ENCODE measurements at places on chromosomes 12 and 14.
A peak's percentile ranks its signal among the peaks of the same experiment; 100 is the strongest.

DNA sequence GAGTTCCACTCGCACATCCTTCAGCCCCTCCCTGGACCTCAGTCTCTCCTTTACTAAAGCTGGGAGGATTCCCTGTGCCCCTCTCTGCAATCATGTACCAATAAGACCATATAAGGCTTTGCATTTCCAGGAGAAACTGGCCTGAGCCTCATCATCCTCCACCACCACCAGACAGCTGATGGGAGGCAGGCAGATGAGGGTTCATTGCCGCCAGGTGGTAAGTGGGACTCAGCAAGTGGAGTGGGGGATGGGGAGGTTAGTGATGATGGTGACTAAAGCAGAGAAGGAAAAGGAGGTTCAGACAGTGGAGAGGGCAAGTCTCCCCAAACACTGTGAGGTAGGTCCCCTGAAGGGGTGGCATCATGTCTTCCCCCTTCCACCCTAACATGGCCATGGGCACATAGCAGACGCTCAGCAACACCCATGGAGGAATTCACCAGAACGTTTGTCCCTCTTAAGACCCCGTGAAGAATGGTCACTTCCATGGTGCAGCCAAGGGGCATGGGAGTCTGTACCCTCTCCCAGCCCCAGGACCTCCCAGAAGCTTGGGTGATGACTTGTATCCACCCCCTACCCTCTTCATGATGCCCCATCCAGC is 4.5 kb upstream of the TNFRSF1A start:
- DNase-seq = no peak

DNA sequence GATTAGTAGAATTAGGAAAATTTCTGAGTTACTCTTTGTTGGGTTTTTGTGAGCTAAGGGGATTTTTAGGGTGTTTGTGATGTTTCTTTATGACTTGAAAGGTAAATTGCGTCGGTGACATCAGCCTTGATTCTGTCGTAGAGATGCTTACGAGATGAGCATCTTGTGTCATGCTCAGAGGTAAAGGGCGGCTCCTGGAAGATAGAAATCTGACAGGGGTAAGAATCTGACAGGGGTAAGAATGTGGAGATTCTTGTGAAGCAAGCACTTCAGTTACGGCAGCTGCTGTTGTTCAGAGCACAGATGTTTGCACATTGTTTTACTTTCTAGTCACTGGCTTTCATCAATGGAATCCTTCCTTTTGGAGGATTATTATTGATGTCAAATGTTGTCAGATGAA is 22.5 kb downstream of the EML1 start:
- no peak for DNase-seq

- DNase-seq = no peak
These were observed 460.8 kb downstream of the TMEM117 start for GRCh38 chr12:44296624-44297197.

DNA sequence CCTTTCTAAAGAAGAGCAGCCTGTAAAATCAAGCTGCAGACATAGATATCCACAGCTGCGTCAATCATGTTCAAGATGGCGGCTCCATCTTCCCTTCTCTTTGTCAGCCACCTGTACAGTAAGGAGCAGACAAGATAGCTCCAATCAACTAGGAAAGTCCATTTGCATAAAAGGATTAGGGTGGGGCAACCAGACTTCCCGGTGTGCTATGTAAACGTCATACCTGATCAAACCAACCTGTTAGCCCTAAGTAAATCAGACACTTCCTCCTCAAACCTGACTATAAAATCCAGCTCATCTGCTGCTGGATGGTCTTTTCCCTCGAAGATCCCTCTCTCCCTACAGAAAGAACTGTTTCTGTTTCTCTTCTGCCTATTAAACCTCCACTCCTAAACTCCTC is 60.1 kb downstream of the BCAT1 start:
- DNase-seq = no peak

- no peak for DNase-seq
These were observed 1.6 kb downstream of the ANKRD33 start for GRCh38 chr12:51889216-51890132.

DNA sequence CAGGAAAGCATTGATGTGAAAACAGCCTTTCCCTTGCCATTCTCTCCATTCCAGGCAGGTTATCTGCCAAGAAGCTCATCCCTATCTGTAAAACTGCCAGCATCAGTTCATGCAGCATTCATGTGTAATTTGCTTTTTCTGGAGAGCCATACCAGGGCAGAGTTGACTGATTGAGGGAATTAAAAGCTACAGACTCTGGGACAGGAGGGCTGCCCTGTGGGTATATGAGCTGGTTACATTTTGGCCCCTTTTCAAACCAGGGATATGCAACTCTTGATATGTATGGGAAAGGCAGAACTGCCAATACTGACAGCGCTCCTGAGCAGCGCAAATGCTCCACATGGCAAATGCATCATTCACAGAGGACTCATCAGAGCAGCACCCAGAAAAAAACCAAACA is 53.7 kb downstream of the SYT1 start:
- no peak for DNase-seq

DNA sequence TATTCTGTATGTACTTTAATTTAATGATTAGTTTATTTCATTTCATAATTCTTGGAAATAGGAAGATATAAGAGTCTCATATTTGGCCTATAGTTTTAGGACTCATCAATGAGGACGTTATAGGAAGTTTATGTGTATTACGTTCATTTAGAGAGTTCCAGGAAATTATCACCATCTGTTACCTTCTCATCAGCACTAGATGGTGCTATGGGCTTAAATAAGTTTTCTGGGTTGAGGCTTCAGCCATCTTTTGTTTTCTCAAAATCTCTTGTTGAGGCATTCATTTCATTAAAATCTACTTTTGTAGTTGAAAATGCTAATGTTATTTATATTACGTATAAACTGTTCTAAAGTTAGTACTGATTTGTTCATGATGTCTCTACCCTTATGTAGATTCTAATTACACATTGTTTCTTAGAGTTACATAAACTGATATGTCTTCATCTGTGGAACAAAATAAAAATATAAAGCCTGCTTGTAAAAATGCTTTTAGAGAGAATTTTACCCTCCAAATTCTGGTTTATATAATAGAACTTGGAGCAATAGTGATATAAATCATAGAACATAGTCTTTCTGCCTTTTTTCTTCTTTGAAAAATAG is 89.2 kb downstream of the CFAP54 start:
- DNase-seq = peak; percentile 63

DNA sequence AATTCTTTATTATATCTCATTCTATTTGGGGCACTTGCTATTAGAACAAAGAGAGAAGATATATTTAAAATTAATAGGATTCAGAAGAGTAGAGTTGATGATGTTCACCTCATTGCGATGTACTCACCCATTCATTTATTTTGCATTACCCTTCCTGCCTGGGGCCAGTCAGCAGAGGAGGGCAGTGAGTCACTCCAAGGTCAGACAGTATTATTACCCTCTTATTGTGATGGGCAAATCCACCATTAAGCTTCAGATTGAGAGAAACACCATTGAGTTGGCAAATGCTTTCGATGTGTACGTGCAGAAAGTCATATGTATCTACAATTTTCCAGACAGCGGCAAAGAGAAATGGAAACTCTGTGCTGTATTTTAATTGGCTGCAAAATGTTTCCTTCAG is 134.2 kb downstream of the BICD1 start:
- DNase-seq = peak; percentile 39

DNA sequence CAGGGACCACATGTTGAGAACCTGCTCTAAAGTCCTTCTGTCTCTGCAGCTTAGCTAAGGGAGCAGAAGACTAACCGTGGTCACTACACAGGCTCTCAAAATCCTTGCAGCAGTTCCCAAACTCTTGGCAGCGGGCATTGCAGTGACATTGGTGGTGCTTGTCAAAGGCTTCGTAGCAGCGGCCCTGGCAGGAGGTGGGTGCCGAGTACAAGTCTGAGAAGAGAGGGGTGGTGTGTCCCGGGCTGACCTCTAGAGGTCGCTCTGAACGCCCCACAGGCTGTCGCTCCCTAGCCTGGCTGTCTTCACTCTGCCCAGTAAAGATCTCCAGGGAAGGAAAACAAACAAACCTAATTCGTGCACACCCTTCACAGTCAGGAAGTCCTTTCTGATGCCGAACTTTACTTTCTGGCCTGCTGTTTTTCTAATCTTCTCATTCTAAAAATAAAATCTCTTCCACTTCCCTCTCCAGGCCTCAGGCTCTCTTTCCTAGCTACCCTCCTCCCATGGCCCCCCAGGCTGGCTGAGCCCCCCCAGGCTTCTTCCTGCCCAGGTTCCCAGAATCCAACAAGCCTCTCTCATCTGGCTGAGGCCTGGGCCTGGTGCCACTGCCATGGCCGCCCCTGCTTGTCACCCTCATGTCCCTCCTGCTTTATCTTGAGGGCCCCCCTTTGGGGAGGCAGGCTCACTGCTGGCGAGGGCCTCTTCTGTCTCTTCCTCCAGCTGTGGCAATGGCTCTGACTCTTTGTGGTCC is 7.7 kb downstream of the ENDOU start:
- DNase-seq = peak; percentile 63

DNA sequence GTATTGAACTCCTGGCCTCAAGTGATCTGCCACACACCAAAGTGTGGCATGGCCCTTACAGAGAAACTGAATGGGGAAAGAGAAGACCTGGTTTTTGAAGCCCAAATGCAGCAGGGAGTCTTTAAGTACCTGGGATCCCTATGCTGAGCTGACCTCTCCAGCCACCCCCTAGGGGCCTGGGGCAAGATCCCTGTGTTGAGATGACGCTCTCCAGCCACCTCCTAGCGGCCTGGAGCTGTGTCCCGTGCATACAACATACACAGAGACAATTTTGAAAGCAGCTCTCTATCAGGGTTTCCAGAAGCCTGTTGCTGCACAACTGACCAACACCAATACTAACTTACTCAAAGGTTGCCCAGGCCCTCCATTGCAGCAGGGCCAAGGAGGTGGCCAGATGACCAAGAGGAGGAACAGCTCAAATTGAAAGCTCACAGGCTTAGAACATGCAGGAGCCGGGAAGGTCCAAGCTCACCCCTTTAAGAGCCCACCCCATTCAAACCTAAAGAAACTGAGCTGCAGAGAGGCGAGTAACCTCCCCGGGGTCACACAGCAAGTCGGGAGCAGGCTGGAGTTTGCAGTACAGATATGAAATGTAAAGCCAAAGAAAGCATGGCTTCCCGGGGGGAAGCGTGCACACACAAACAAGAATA is 31.5 kb downstream of the TTC7B start:
- DNase-seq = no peak

GRCh38 chr12:109440851-109441490 is 36.1 kb downstream of the KCTD10 start:
- DNase-seq = no peak

DNA sequence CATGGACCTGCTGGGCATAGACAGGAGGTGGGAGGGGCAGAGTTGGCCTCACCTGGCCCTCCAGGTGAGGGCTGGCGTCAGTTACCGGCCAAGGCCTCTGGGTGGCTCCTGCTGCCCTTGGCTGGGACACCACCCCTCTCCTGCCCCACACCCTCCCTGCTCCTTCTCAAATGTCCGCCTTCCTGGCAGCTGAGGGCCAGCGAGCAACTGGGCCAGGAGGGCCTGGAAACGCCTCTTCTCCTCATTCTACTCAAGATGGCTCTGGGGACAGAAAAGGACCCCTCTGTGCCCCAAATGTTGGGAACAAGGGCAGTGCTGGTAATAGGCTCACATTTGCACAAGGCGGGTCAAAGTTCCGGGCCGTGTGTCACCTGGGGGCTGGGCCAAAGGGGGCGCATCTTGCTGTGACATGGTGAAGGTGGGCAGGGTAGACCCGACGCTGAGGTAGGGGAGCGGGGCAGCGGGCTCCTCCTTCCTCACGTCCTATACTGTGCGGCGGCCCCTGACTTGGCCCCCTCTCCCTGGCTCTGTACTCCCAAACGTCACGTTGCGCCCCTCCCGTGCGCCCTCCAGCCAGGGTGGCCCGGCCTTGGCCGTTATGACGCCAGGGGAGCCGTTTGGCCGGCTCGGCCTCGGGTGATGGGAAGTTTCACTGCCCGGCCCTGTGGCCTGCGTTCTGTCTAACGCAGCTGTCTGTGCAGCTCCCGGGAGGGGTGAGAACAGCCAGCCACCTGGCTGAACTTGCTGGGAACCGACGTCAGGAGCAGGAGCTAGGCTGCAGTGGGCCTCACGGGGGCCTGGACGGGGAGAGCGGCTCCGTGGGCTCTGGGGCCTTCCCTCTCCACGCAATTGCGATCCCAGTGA is 18.0 kb upstream of the DLK1 start:
- no peak for DNase-seq

GRCh38 chr12:25926536-25926935 is 31.9 kb upstream of the RASSF8 start:
- DNase-seq = no peak

DNA sequence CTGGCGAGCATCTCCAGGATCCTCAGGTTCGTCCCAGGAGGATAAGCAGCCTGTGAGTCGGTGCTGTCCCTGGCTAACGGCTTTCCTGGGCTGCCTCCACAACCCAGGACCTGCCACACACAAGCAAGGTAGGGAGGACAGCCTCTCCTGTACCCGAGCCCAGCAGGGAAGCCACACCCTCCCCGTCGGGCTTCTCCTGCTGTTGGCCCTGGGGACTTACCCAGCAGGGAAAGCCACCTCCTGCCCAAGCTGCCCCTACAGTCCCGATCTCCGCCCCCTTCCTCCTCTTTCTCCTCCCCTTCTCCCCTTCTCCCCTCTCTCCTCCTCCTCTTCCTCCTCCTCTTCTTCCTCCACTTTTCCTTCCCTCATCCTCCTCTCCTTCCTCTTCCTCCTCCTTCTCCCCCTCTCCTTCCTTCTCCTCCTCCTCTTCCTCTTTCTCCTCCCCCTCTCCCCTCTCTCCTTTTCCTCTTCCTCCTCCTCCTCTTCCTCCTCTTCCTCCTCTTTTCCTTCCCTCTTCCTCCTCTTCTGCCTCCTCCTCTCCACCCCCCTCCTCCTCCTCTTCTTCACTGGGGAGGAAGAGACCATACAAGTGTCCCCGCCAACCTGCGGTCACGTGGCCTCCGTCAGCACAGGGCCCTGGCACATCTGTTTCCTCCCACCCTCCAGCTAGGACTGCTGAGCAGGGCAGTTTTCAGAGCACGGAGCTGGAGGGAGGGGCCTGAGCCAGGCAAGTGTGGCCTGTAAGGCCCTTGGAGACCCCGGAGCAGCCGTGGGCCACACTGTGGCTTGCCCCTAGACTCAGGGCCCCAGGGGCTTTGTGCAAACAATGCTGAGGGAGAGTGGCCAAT is 17.3 kb upstream of the RFLNA start:
- no peak for DNase-seq

DNA sequence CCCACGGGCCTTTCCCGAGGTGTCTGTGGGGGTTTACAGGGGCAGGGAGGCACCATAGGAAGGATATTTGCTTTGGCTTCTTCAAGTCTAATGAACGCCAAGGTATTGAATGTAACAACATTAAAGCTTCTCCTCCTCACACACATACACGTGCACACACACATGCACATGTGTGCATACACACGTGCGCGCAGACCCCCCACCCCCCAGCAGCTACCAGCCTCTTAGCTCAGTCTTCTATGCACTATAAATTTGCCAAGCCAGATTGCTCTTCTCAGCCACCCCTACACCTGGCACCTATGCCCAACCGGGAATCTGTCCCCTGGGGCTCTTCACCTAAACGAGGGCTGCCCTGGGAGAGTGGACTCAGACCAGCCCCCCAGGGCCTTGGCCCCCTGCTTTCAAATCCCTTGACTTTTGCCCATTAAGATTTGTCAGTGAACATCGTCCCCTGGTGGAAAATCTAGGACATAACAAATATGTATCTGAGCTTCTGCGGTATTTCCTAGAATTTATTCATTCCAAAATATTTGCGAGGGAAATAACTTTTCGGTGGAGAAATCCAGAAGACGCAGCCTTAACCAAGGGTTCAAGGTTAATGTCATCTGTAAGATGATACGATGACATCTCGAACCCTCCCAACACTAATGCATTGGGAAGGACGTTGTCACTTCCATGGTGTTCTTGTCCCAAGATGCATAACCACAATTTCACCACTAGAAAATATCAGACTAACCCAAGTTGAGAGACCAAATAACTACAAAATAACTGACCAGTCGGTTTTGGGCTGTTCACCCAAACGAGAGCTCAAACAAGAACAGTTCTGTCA is 330.4 kb downstream of the MED13L start:
- no peak for DNase-seq

All from HCEC 1CT (cell line).